ENCODE measurements at places on chromosomes 2 and 18.

- DNase-seq: no peak
Observed at GRCh38 chr2:114294741-114295140, 147.7 kb upstream of the DPP10 start.

GRCh38 chr2:29611261-29611660 is 310.1 kb downstream of the ALK start:
- DNase-seq: no peak

DNA sequence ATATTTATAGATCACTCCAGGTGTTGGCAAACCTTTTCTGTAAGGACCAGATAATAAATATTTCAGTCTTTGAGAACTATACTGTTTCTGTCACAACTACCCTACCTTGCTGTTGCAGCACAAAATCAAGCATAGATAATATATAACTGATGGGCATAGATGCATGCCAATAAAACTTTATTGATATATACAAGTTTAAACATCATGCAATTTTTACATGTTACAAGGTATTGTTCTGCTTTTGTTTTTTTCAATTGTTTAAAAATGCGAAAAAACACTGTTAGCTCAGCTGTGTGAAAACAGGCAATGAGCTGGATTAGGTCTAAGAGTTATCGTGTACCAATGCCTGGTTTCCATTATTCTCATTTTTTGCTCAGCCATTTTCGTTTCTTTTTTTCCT is 47.6 kb upstream of the FN1 start:
- DNase-seq: no peak

GRCh38 chr18:9642799-9643462 is 28.6 kb upstream of the PPP4R1 start:
- DNase-seq: no peak

DNA sequence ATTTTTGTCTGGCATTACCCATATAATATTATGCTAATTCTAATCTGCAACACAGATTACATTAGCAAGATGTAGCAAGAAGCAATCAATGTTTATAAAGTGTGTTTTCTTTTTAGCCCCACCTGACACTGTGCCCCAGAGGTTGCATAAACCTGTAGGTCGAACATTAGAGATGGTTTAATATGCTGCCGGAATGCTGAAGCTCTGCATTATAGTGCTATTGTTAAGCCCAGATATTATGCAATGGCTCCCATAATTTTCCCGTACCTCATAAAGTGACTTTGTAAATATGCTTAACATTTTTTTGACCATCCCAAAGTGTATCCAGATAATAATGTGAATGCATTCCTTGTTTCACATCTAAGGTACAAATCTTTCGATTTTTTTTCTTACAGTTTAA is 109.3 kb upstream of the MAP4K3 start:
- no peak for DNase-seq

GRCh38 chr2:234544659-234545611 is 48.1 kb upstream of the ARL4C start:
- peak; percentile 81 for DNase-seq

GRCh38 chr2:200309296-200310049 is 3.0 kb downstream of the SPATS2L start:
- no peak for DNase-seq

- no peak for DNase-seq
Observed at GRCh38 chr18:6994771-6995430, 122.7 kb downstream of the LAMA1 start.

- no peak for DNase-seq
Observed at GRCh38 chr2:160073284-160073888, 11.0 kb upstream of the PLA2R1 start.

DNA sequence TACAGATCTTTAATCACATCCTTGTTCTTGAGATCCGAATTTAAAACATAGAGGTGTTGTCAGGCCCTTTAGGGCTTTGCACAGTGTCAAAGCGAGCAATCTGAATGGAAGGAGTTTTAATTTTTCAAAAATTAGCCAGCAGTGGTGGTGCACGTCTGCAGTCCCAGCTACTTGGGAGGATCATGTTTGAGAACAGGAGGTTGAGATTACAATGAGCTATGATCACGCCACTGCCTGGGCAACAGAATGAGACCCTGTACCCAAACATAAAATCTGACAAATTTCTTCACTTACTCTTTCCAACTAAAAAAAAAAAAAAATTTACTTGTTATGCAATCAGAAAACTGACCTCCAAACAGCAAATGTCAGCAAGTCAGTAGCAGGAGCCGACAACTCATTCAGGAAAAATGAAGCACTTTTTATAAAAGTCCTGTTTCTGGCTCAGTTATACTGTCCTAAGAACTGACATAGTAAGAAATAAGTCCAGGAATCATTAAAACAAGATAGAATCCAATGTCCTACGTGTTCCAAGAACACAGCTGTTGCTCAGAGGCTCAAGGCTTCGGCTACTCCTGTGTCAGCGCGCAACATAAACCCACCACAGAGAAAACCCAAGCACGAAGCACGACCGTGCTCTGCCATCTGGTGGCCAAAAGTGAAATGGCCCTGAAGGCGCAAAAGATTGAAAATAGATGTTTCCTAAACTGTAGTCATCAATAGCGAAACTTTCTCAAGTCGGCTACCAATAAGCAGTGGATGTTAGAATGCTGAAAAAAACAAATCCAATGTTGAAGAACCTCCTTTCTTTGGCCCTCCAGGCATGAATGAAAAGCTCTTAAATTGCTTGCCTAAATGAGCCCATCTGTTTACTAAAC is 138.1 kb downstream of the INO80D start:
- DNase-seq: peak; percentile 65

DNA sequence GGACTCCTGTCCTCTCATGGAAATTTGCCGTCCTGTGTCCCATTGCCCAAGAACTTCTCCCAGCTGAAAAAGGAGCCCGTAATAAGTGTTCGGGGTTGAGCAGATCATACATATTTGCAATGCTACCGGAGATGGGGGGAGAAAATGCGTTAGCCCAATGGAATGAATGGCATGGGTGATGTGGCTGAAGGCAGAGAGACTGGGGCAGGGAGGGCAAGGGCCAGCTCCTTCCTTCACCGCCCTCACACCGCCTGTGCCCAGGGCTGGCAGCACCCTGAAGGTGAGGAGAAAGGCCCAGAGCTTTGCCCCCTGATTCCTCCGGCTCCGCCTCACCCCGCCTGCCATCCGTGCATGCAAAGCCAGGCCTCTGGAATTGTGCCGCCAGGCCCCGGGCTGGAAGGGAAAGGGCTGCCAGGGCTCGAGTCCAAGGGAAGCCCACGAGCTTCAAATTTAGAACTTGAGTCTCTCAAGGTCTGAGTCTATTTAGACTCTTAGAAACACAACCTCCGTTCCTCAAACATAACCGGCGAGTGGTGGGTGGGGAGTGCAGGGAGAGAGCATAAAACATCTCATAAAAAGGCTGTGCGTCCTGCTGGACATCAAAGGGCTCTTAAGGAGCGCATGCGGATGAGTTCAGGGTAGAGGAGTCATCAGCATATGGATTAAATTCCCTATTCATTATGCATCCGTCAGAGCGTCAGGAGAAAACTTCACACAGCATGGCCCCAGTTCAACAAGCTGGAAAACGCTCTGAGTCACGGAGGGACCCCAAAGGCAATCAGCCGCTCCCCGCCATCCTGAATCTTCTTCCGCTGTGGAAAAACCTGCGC is 121.7 kb upstream of the GLI2 start:
- DNase-seq: no peak

DNA sequence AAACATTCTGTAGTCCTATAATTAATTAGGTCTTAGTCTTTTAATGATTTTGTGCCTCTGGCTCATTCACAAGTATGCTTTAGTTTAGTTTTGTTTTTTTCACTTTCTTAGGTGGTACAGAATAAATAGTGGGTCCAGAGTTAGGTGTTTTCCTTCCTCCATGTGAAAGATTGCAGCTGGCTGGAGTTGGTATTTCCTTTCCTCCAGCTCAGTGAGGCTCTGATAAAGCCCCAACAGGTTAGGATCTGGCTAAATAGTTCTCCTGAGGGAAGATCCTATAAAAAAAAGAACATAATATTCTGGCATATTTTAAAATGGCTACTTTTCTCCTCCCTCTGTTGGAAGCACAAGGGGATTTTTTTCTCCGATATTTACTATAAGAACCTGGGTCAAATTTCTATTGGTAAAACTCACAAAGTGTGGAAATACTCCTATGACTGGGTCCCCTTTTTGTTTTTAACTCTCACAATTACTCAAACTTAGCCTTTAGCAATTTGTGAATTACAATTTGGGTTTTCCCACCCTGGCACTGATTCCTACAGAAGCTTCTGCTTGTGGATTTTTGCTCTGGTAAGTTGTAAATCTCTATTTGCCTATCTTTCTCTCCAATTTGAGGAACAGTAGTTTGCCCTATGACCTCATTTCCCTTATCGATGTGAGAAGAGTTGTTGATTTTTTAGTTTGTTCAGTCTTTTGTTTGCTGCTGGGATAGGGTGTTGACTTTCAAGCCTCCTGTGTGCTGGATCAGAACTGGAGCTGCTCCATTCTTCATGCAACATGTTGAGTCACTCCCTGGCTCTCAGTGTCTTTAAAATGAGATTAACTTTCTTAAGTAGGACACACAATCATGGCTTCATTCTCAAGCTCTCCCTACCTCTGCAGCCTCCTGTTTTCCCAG is 500.9 kb downstream of the RNF144A start:
- DNase-seq: no peak

DNA sequence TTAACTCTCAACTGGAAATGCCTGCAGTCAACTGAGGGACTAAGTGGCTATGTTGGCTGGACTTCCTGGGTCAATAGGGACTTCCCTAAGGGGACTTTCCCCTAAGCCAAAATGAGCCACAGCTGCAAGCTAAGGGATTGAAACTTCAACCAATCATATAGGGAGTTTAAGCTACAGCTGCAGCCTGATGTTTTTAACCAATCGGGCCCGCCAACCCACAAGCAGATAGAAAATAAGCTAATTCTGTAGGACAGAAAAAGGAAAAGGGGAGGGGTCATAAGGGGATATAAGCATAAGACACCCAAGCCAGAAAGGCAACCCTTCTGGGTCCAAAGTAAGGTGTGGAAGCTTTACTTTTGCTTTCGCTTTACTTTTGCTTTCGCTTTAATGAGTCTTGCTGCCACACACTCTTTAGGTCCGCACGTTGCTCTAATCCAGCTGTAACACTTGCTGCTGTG is 927.5 kb downstream of the ERBB4 start:
- DNase-seq: no peak

DNA sequence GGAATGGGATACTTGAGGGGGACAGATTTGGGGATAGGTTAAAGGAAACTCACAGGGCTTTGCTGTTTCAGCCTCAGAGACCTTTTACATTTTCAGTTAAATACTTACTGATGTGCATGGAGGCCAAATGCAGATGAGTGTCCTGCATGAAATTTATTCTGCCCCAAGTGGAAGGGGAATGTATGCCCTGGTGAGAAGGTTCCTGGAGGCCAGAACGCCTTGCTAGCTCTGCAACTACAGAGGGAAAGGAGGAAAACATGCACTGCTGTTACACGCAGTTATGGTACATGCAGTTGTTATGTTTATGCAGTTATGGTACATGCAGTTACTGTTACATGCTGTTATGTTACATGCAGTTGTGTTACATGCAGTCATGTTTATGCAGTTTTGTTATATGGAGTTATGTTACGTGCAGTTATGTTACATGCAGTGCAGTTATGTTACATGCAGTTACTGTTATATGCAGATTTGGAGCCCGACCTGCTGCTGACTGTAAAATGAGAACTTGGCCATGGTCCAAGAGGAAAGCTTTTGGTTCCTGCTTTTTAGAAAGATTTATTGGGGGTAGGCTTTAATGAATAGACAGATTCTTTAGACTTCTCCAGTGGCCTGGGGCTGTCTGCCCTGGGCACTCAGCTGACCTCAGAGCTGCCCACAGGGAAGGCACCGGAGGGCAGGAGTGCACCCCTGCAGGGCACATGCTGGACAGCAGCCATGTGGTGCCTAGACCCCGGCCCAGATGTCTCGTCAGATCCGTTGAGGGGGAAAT is 84.1 kb downstream of the LDLRAD4 start:
- no peak for DNase-seq

GRCh38 chr2:161173541-161174194 is 13.4 kb downstream of the TANK start:
- DNase-seq: no peak

- no peak for DNase-seq
Observed at GRCh38 chr2:58283931-58284330, 42.8 kb upstream of the FANCL start.

DNA sequence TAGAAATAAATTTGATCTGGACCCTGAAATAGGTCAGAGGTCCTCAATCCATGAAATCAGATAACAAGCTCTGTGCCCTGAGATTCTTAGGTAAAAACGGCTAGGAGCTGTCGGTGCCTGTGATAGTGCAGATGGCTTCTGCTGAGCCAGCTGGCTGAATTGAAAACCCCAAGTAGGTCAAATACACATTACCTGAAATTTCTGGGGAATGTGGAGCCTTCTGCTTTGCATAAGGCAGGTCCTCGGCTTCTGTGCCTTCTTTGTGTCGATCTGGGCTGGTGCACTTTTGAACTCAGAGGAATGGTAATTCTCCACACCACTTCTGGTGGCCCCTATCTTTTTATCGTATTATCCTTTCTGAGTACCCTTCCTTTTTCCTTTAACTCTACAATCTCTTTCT is 66.6 kb downstream of the CNTNAP5 start:
- DNase-seq: no peak

DNA sequence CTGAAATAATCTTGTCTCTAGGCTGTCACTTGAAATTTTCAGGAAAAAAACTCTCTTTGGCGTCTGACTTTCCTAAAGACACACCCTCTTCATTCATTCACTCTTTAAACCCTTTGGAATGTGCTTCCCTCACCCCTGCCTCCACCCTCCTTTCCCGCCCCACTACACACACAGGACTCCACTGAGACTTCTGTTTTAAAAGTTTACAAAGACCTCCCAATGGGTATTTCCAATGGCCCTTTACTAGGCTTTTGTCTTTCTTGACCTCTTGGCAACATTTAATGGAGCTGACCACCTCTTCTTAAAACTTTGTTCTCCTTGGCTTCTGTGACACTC is 96.1 kb downstream of the RBMS1 start:
- no peak for DNase-seq

DNA sequence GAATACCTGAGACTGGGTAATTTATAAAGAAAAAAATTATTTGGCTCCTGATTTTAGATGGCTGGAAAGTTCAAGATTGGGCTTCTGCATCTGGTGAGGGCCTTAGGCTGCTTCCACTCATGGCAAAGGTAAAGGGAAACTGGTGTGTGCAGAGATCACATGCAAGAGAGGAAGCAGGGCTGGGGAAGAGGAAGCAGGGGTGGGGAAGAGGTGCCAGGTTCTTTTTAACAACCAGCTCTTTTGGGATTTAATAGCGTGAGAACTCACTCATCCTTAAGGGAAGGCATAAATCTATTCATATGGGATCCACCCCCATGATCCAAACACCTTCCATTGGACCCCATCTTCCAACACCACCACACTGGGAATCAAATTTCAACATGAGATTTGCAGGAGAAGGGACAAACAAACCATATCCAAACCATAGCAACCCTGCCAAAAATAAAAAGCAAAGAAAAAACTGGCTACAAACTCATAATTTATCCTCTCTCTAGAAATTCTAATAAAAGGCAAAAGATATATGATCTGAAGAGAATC is 30.4 kb downstream of the PRKRA start:
- no peak for DNase-seq

- DNase-seq: no peak
Observed at GRCh38 chr2:240603846-240604245, 17.3 kb downstream of the CAPN10 start.

Data from stimulated activated CD4-positive, alpha-beta T cell treated with anti-CD3 and anti-CD28 coated beads, Interleukin-2, amount 100 ng/mL, for 24 hours (primary cell).